ENCODE measurements at places on chromosomes 12 and 14.

- DNase-seq = no peak
These were observed 21.1 kb upstream of the LGALS3 start for GRCh38 chr14:55107766-55108554.

- DNase-seq = no peak
These were observed 55.4 kb upstream of the FUT8 start for GRCh38 chr14:65357113-65357512.

DNA sequence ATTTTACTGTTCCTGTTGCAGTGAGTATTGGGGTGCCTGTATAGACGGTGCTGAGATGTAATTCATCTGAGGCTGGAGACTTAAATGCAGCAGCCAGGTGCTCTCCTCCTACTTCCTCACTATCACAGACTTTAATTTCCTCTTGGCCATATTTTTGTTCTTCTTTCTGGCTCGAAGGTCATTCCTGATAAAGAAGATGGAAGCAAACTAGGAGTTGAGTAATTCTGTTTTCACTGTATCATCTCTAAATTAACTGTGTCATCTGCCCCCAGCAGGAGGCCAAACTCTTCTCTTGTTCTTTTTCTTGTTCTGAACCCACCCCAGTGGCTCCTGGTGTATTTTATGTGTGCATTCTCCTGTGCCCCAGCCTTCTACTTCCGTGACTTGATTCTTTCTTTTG, 141.7 kb upstream of the ARHGAP5 start:
- DNase-seq = no peak

DNA sequence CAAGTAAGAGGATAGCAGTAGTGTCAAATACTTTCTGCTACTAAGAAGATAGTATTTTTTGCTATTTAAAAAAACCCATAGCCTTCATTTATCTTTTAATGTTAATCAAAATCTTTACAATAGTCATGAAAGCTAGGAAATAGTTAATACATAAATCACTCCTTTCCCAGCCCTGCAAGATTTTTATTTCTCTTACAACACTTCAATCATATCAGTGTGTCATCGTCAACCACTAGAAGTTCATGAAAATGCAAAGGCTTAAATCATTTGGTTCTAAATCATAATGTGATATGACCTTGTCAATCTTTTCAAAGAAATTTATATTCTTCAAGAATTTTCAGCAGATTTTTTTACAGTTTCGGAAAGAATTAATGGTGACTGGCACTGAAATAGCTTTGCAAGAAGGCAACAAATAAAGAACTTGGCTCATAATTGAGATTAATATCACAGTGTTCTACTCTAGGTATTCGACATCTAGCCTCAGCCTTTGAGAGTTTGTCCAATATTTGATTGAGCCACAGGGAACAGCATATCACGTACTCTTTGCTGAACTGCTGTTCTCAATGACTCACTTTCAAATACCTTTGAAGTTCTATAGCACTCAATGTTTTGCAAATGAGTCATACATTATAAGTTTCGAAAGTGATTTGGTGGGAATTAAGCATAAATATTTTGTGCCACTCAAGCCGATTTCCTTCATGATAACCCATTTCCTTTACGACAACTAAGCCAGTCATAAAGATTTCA, 384.0 kb upstream of the FOXG1 start:
- DNase-seq = no peak

DNA sequence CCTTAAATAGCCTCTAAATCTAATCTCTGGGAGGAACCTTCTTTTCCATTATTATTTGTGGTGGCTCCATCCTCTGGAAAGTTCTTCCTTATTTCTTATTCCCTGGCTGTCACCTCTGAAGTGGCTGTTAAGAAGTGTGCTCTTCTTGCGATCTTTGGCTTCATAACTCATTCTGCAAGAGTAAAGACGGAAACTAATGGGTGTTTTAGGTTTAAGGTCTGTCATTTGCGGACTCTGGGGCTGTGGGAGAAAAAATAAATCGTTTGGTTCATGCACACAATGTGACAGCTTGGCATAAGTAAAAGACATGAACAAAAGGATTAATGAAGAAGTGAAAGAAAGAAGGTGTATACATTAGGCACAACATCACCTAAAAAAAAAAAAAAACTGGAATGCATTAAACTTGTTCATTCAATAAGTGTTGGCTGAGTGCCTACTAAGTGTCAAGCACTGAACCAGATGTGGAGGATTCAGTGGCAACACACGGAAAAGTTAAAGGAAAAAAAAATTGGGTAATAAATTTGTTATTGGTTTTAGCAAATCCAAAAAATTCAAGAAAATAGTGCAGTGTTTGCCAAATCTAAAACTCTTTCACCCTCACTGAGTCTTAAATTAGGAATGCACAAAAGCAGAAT, 99.5 kb downstream of the ERGIC2 start:
- no peak for DNase-seq

- no peak for DNase-seq
These were observed 8.5 kb downstream of the KLHL33 start for GRCh38 chr14:20427231-20428009.

GRCh38 chr12:93602897-93603668, 30.6 kb downstream of the SOCS2 start:
- DNase-seq = no peak

- DNase-seq = no peak
These were observed 73.1 kb upstream of the PAWR start for GRCh38 chr12:79763766-79764452.

- no peak for DNase-seq
These were observed 168.1 kb upstream of the DAAM1 start for GRCh38 chr14:59020382-59020781.

GRCh38 chr12:11834931-11835330, 185.5 kb downstream of the ETV6 start:
- DNase-seq = no peak

DNA sequence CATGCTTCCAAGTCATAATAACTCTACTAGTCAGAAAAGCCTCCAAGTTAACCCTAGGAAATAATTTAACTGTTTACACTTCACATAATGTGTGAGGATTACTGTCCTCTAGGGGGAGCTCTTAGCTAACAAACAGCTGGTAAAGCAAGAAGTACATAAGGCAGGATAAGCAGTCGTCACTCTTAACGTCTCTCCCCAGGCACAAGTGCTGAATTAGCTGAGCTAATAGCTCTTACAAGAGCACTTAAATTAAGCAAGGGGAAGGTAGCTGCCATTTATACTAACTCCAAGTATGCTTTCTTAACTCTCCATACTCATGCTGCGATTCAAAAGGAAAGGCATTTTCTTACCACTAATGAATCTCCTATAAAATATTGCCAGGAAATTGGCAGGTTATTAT, 79.3 kb upstream of the TSPAN11 start:
- no peak for DNase-seq

DNA sequence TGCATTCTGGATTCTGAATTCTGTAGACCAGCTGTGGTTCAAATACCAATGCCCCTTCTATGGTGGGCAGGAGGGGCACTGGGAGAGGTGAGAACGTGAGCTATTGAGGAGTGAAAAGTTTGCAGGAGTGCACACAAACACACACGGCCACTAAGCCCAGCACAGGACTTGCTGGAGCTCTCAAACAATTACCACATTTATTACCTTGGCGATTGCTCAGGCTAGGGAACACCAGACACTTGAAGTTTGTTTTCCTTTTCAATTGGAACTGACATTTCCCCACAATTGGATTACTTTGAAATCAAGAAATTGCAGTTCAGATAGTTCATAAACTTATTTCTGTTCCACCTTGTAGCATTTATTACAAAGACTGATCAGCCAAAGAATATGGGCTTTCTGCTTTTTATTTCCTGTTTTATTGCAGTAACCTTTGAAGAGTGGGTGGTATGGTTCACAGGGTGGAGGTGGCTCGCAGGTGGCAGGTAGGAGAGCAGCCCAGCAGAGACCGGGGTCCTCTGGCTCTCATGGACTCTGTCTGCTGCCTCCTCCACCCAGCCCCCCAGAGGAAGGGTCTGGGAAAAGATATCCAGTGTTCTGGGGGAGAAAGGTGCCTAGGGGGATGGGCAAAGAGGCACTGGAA, 429.8 kb upstream of the CCDC196 start:
- DNase-seq = no peak

DNA sequence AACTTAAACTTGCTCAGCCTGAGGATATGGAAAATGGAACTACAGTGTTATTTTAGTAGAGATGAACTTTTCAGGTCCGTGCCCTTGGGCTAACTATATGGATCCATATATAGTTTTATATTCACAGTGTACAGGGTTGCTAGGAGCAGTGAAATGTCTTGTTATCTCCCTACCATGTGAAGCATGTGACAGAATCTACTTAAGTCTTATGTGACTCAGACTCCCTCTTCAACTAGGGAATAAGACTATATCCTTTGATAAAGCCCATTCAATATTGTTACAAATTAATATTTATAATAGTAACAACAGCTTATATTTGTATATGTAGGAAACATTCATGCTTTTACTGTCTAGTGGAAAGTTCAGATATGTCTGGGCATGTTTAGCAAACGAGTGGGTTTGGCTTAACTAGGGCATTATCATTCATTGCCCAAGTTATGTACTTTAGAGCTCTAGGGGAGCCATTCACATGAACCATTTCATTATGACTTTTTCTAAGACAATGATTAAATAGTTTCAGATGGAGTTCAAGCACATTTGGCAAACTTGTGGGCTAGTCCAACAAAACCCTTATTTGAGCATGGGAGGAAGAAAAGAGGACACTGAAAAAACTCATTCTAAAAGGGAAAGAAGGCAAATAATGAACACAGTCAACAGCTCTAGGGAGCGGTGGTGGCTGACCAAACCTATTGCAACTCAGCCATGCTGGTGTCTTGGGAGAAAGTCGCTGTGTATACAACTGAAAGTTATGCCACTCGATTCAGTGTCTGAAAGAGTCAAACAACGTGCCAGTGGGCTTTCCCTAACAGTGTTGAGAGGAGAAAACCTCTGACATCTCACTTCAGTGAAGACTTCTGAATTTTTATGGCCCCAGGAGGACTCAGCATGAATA, 305.9 kb upstream of the G2E3 start:
- no peak for DNase-seq

DNA sequence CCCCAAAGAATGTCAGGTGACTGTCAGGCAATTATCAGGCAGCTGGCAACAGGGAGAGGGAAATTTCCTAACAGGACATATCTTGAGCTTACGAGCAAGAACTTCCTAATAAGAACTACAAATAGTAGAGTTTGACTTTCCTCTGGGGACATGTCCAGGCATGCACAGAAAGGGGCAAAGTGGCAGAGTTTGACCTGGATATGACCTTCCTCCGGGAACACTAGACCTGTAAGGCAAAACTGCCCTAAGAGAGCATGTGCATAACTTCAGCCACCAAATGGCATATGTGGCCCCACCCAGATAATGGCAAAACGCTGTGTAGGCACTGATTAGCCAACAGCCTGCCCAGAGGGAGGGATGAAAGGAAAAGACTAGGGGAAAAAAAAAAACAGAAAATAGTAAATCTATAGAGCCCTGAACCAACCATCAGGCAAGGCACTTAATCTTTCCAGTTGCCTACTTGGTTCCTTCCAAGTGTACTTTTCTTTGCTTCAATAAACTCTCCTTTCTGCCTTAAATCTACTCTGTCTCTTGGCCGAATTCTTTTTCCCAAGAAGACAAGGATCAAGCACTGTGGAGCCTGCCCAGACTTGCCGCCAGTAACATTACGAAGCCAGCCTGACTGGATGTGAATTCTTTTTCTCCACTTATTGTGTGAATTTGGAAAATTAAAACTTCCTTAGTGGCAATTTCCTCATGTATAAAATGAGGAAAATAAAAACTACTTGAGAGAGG, 164.1 kb downstream of the SPTSSA start:
- DNase-seq = no peak

DNA sequence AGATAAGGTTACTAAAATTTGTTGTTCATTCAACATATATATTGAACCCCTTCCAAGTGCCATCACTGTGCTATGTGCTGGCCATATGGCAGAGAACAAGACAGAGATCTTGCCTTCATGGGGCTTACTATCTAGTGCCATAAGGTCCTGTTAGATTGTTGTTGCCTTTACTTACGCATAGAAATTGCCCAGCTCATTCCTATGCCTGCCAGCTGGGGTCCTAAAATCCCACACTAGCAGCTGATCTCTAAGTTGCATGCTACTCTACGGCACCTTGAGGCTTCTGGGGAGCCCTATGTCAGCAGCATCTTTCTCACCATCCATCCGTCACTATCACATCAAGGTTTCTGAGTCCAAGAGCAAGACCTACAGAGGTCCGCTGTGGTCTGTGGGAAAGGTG, 1.4 kb upstream of the KCNK10 start:
- DNase-seq = no peak

GRCh38 chr12:62006076-62006732, 254.0 kb upstream of the USP15 start:
- no peak for DNase-seq

Measured in stimulated activated CD8-positive, alpha-beta memory T cell treated with anti-CD3 and anti-CD28 coated beads, Interleukin-4, amount 100 ng/mL, for 1 hour (primary cell).